ENCODE measurements at places on chromosomes 1 and 21. TPM values are rescaled to one million over a fixed set of nuclear protein-coding genes. Genes with fewer than 3 reads are reported as not detected.

DNA sequence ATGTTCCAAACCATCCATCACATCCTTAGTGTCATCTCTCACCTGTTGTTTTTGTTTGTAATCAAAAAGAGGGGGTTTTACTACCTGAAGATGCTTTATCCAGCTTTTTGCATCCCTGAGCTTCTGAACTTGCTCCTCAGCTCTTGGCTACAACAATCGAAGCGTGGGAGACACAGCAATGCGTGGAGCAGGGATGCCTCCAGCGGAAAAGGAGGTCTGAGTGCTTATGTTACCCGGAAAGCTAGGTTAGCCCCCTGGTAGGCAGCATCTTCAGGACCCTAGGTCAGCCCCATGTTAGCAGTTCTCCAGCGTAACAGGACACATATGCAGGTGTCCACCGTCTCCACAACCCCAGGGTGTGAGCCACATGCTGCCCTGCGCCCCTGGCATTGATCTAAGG, 141.5 kb downstream of the RRAGC start:
- no peak for DNase-seq

Gene KAZN
- total RNA-seq, result 6.7 TPM

DNA sequence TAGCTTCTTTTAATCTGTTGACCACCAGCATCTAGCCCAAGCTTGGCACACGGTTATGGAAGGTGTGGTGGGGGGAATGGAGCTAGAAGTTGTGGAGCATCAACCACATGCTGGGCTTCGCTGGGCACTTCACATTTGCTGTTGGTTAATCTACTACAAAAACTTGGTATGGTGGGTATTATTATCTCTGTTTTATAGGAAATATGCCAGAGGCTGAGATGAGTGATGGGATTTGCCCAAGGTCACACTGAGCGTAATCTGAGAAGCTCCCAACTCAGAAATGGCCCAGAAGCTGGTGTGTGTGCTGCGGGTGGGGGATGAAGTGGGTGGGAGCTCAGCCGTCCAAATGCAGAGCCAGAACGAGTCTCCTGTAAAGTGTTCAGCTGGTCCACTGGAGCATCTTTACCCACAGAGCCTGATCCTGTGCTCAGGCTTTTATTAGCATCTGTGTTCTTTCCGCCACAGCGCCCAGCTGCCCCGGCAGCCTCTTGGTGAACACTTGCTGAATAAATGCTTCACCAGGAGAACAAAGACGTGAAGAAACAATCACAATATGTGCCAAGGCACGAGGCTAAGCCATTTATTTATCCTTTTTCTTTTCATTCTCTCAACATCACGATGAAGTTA, 98.6 kb upstream of the JUN start:
- DNase-seq, result no peak

Gene C1orf94
- 0.06 TPM for total RNA-seq

GRCh38 chr1:172882791-172883386, 167.9 kb downstream of the TNFSF18 start:
- DNase-seq, result no peak

GRCh38 chr1:94528299-94528698, 13.3 kb downstream of the F3 start:
- no peak for DNase-seq

- no peak for DNase-seq
Observed at GRCh38 chr1:87134625-87135328, 193.9 kb upstream of the LMO4 start.

- DNase-seq, result no peak
Observed at GRCh38 chr1:10637400-10637799, 159.0 kb downstream of the CASZ1 start.

Gene FGR
- not detected for total RNA-seq

Gene FAM167B
- total RNA-seq, result not detected

Gene GJA8
- total RNA-seq, result not detected

DNA sequence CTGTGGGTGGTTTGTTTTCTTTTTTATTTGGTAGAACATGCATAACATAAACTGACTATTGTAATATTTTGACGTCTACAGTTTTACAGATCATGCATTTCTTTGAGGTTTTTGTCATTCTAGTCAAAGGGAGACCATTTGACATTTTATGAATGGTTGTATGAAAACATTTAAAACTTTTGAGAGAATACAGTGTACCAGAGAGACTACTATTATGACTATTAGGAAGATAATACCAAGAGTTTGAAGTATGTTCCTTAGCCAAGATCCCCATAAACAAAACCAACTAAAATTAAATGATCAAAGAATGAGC, 37.3 kb upstream of the RHOU start:
- DNase-seq, result no peak

DNA sequence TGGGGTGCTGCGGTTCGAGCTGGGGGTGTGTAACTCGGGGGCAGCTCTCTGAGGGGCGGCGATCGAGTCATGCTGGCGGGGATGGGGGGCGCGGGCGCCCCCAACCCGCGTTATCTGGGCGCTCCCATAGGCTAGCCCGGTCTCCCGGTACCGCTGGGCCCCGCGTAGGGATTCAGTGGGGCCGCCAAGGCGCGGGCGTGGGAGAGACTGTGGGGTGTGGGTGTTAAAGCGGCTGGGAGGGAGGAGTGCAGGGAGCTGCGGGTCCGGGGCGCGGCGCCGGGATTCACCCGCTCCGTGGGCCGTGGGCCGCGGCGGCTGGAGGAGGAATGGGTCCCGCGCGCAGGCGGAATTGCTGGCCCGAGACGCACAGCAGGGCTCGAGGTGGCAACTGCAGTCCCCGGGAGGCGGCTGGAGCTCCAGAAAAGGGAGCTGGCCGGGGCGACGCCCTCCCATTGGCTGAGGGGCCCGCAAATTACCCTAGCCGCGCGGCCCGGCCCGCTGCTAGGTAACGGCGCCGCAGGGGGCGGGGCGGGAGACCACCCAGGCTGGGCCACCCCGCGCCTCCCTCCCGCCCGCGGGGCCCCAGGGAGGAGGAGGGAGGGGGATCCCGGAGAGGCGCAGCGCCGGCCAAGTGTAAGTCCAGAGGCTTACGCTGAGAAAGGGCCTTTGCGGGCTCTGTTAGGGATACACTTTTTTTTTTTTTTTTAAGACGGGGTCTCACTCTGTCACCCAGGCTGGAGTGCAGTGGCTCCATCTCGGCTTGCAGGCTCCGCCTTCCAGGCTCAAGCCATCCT, at the start of gene PTCH2:
Gene PTCH2 (minus strand): TSS at position 392 of the 794 bp plus-strand sequence. CDS start 321 bp downstream, at position 71.
- peak; percentile 80 for DNase-seq

DNA sequence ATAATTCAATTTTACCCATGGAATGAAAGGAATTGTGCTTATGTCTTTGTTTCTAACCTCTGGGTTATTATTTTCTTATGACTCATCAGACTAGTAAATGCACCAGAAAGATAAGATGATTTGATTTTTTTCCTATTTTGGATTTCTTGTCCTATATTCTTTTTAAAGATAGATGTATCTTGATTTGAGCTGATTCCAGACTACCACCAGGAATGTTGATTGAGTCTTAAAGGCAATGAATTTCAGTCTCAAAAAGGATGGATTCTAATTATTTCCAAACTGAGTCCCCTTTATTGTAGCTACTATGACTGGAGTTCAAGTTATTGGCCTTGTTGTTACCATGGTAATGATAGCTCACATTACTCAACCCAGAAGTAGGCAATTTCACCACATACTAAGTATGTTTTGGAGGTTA, 95.8 kb upstream of the RGS4 start:
- DNase-seq, result peak; percentile 60

Gene FAM110D
- total RNA-seq, result 0.51 TPM

Gene AMY2A
- total RNA-seq, result not detected

All from Daoy (cell line).